ENCODE measurements at places on chromosomes 11 and 22.

- no peak for DNase-seq
These were observed 158.6 kb upstream of the BDNF start for GRCh38 chr11:27858866-27859265.

DNA sequence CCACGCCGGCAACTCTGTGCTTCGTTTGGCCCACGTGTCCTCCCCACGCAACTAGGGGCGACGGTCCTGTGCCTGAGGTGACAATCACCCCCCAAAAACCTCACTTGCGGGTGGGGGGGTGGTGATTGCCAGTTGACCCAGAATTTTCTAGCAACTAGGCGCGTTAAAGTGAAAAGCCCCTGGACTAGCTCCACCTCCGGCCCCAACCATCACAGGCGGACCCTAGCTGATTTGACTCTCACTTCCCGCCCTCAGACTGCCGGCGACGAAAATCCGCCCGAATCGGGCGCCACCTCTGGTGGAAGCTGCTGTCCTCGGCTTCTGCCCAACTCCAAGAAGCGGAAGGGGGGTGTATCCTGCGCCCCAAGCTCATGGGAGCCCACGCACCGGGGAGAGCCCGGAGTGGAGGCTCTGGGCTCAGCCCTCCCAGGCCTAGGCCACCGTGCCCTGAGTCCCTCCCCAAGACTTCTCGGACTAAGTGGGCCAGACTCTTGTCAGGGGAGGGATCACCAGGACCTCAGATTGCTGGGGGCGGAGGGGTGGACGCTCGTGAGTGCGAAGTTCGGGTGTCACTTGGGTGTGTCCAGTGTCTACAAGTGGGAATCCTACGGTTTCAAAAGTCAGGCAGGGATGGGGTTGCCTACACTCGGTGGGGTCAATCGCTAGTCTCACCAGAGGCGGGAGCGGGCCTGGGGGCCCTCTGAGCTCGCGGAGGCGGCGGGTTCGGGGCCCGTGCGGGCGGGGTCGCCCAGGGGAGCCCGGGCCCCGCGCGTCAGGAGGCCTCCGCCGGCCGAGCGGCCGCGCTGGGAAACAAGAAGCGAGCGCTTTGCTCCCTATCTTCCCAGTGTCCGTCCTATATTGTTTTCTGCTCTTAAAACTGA is 12.3 kb downstream of the PAX6 start:
- DNase-seq: peak; percentile 48

- DNase-seq: no peak
These were observed 24.7 kb downstream of the ALG9 start for GRCh38 chr11:111846636-111847035.

DNA sequence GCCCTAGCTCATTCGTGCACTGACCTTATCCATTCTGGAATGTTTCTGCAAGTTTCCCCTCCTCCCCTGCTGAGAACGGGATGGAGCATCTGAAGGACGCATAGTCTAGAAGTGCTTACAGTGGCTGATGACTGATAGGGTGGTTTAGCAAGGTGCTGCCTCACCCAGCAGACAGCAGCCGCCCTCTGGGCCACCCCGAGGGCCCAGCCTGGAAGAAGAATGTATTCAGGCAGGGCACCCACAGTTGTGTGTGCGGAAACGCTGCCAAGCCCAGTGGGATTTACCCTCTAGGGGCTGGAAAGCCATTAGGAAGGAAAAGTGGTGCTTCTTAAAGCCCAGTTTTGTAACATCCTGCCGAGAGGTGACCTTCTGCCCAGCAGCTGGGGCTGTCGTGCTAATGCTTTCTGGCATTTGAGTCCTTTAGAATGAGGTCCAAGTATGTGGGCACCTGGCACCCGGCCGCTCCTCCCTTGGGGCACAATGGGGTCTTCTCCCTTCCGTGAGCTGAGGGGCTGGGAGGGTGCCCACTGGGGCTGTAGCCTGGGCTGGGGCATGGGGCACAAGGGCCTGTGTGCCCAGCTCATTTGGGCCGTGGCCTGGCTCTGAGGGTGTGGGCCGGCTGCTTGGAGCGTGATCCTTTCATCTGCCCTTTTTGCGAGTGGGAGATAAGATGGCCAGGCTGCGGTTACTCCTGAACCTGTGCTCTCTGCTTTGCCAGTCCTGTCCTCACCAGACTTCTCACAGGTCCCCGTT is 14.4 kb downstream of the FBLN1 start:
- no peak for DNase-seq

DNA sequence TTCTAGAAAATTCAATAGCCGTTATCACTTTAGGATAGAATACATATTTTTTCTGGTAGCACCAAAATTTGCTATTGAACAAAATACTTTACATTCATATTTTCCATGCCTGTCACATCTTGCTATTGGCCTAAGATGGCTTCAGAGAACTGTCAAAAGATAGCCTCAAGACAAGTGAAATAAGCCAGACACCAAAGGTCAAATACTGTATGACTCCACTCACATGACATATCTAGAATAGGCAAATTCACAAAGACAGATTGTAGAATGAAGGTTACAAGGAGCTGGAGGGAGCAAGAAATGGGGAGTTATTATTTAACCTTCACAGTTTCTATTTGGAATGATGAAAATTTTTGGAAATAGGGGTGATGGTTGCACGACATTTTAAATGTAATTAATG is 223.7 kb upstream of the ZC3H12C start:
- peak; percentile 3 for DNase-seq

GRCh38 chr11:79243422-79244210 is 197.2 kb downstream of the TENM4 start:
- no peak for DNase-seq

DNA sequence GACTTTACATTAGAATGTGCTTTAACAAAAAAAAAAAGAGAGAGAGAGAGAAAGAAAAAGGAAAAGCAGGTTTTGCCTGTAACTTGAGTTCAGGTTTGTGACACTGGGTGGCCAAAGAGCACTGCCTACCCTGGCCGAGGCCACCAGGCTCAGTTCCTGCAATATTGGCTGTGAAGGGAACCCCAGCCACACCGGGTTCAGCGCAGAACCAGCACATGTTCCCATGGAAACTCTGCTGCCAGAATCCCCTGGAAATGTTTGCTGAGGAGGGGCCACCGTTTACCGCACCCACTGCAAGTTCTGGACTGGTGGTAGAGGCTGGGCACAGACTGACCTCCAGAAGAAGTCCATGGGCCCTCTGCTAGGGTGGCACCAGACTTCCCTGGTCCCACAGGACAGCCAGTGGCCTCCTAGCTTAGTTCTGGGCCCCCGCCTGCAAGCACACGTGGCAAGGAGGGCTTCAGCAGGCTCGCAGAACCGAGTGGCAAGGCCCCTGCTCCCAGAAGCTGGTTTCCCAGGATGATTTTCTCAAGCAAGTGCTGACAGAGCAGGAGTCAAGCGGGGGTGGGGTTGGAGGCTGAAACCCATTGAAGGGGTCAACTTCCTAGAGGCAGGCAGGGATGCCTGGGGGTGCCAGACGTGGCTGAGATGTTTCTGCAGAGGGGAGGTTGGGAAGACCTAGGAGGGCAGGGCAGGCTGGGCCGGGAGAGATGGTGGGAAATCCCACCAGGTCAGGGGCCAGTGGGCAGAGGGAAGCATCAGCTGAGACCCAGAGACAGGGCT is 51.2 kb downstream of the NFAM1 start:
- no peak for DNase-seq

DNA sequence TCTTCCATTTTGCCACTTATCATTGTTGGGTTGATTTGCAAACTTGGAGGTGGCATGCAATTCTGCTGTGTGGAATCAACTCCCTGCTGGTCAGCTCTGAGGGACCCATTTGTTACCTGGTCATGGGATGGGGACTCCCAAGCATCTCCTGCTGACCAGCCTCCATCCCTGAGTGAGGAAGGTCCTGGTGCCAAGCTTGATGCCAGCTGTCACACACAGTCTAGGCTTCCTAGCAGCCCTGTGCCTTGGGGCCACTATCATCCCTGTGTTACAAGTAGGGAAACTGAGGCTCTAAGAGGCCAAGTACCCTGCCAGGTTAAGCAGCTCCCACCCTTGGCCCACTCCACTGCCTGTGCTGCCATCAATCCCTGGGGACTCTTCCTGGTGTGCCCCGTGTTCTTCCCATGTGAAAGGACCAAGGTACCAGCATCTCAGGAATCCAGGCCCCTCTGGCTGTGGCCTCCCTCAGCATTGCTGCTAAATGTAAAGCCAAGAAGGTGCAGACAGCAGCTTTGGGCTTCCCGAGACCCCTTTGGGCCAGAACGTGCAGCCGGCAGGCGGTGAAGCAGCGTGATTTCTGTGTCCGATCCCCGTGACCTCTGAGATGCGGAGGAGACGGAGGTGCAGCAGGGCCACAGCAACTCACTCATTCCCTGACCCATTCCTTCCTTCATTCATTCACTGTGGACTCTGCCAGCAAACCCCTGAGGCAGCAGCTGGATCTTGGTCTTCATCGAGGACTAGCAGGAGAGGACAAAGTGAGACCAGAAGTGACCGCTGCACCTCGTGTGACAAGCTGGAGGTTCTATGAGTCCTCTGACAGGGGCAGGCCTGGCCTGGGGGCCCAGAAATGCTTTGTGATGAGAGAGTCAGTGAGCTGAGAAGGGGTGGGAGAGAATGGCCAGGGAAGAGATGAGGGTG is 49.7 kb downstream of the MYEOV start:
- DNase-seq: no peak

DNA sequence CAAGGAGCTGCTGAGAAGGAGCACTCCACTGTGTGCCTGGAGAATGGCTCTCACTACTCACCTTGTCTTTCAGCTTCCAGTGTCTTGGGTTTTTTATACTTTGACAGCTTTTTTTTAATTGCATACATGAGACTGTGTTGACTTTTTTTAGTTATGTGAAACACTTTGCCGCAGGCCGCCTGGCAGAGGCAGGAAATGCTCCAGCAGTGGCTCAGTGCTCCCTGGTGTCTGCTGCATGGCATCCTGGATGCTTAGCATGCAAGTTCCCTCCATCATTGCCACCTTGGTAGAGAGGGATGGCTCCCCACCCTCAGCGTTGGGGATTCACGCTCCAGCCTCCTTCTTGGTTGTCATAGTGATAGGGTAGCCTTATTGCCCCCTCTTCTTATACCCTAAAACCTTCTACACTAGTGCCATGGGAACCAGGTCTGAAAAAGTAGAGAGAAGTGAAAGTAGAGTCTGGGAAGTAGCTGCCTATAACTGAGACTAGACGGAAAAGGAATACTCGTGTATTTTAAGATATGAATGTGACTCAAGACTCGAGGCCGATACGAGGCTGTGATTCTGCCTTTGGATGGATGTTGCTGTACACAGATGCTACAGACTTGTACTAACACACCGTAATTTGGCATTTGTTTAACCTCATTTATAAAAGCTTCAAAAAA is 72.6 kb downstream of the NCAPD3 start:
- no peak for DNase-seq

DNA sequence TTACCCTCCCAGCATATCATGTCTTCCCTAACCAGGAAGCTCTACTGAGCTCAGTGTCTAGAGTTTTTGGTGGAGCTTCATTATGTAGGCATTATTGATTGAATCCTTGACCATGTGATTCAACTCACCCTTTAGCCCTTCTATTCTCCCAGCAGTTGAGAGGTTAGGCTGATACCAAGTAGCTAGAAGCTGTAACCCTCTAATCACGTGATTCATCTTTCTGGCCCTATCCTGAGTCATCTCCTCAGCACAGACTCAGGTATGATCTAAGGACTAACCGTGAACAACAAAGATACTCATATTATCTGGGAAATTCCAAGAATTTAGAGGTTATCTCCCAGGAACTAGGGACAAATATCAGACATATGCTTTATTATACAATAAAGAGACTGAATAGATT is 625.5 kb downstream of the JRKL start:
- DNase-seq: no peak

DNA sequence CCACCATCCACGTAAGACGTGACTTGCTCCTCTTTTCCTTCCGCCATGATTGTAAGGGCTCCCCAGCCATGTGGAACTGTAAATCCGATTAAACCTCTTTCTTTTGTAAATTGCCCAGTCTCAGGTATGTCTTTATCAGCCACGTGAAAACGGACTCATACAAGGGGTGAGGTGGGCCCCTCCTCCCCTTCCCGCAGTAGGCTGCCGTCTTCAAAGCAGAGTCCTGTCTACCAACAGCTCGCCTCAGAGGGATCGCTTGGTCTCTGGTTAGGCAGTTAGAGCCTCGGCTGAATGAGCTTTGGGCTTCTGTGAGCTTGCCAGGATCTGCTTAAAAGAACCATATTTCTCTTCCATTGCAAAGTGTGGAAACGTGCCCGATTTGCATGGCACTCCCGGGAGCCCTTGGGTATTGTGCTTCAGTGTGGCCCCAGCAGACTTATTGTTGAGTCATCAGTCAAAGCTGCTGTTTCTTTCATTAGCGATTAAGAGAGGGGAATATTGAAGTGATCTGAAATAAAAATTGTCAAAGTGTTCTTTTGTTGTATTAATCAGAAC is 338.3 kb downstream of the TBC1D22A start:
- no peak for DNase-seq

- no peak for DNase-seq
These were observed 2.3 kb upstream of the OR51E1 start for GRCh38 chr11:4641501-4641900.

DNA sequence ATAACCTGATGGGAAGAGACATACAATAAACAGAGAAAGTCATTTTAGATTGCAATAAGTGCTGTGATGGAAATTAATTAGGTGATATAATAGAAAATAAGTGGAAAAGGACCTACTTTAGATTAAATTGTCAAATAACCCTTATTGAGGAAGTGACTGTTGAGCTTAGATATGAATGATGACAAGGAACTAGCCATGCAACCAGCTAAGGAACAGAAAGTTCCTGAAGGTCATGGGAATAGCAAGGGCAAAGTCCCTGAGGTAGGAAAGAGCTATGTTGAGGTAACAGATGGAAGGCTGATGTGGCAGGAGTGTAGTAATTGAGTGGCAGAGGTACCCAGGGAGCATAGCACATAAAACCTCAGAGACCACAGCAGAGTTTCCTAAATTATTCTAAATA is 135.2 kb downstream of the WNT11 start:
- no peak for DNase-seq

GRCh38 chr11:4213746-4214145 is 119.1 kb downstream of the RRM1 start:
- no peak for DNase-seq

DNA sequence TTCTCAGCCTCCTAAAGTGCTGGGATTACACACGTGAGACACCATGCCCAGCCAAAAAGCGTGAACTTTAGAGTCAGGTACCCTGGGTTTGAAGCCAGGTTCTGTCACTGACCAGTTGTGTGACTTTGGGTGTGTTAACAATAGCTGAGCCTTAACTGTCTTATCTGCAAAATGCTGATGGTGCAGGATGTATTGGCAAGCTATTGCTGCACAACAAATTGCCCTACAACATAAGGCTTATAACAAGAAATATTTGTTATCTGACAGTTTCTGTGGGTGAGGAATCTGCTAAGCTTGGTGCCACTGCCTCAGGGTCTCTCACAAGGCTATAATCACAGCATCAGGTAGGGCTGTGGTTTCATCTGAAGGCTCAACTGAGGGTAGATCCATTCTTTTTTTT is 21.9 kb downstream of the SYNGR1 start:
- no peak for DNase-seq

DNA sequence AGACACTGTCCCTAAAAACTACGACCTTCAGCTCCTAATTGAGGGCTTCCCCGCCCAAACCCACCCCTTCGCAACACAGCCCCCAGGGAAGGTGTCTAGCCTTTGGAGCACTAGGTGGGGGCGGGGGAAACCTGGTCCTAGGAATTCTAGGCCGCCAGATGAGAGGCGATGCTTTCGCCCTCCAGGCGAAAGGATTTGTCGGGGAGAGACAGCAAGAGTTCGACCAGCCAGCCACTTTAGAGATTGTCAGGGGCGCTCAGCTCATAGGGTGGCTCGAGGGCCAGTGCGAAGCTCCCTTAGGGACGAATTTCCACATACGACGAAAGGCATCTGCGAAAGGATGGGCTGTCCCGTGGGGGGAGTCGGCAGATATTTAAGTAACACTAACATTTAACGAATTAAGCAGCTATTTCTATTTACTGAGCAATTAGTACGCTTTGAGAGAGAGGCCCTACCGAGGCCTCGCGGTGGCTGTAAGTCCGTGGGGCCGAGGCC is 5.3 kb downstream of the CD248 start:
- DNase-seq: no peak
